ENCODE measurements at places on chromosomes 7 and 10.

- DNase-seq, result no peak
These were observed 2.9 kb upstream of the FGL2 start for GRCh38 chr7:77202481-77202976.

- no peak for DNase-seq
These were observed 61.8 kb downstream of the FGFR2 start for GRCh38 chr10:121536310-121536913.

DNA sequence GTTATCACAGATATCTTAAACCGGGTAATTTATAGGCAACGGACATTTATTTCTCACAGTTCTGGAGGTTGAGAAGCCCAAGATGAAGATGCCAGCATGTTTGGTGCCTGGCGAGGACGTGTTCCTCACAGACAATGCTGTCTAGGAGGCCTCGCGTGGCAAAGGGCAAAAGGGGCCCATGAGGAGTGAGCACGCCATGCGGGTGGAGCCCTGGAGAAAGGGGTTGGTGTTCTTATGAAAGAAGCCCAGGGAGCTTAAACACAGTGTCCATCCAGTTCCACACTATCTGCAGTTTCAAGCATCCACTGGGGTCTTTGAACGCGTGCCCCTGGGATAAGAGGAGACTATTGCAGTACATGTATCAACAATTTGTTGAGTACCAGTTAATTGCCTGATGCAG is 51.4 kb downstream of the CXCL12 start:
- no peak for DNase-seq

DNA sequence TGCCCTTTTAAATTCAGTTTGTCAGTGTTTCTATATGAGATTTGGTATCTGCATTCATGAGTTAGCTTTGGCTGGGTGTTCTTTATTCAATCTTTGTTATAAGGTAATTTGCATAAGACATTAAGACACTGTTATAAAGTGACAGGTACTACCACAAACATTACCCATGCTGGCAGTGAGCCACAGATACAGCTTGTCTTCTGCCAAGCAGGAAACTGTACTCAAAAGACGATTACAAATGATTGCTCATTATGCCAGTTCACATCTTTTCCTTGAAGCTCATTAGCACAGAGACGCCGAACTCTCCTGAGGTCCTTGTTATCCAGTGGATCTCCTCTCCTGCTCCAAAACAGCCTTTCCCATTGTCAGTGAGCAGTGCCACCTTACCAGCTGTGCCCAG is 30.4 kb downstream of the AMPH start:
- DNase-seq, result no peak

- DNase-seq, result no peak
These were observed 12.5 kb upstream of the TMEM72 start for GRCh38 chr10:44898665-44899064.
